ENCODE measurements at places on chromosomes 13 and 19.
A peak's percentile ranks its signal among the peaks of the same experiment; 100 is the strongest.

- peak; percentile 93 for DNase-seq
These were observed 16.4 kb downstream of the SULT2B1 start for GRCh38 chr19:48568345-48568886.

- no peak for DNase-seq
These were observed 16.1 kb upstream of the TTYH1 start for GRCh38 chr19:54399189-54399588.

DNA sequence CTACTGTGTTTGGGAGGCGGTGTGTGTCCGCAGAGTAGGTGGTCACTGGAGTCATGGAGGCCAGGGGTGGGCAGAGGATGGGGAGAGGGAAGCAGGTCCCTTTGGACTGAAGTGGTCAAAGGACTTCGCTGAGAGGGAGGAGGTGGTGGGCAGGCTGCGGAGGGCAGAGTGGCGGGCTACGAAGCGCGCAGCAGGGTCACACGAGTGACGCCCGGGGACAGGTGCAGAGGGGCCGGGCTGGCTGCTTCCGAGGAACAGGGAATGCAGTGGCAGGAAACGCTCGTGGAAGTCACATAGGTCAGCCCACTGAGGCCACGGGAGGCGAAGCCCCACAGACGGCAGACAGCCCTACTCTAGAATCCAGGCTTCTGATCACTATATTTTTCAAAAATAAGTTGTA is 111.5 kb downstream of the URI1 start:
- no peak for DNase-seq

DNA sequence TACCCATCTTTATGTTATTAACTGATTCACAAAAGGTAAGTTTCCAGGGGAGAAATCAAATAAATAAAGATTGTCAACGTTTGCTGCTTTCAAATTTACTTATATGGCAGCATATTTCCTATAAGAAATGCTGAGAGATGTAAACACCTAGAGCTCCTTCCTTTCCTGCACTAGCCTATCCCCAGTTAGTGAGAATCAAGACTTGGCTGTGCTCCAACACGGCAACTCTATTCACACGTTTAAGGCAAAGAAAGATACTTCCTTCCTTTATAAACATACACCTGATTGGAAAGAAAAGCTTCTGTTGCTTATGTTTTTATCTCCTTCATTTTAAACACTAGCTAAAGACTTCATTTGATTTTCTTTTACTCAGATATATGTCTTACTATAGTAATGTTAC is 107.0 kb downstream of the PCDH9 start:
- DNase-seq, result no peak

DNA sequence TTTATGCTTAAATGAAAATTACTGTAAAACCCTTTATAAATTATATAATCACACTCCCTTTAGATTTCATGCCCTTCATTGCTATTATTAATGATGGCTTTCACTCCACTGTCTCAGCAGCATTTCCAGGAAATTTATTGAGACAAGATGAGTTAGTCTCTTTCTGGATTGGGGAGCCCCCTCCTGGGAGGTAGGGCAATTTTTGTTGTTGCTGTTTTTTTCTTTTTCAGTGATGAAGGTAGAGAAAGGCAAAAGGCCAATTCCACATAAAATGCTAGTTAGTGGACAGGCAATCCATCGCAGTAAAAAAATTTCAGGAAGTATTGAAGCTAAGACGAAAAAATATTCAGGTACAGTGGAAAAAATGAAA is 80.2 kb downstream of the TEX26 start:
- DNase-seq, result no peak

DNA sequence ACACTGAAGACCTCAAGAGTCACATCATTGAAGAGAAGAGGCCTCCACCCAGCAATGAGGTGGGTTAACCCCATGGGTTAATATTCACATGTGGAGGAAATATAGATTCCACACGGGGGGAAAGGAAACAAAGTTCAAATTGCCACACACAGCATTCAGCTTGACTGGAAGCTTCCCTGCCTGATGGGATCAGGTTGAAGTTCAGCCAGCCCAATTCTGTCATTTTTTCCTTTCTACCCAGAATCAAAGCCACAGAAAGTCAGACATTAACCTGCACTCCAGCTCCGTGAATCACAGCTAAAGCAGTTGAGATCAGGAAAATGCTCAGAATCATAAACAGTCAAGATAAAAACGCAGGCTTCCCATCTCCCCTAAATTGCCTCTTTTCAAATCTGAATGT is 208.7 kb upstream of the OBI1 start:
- DNase-seq, result no peak

DNA sequence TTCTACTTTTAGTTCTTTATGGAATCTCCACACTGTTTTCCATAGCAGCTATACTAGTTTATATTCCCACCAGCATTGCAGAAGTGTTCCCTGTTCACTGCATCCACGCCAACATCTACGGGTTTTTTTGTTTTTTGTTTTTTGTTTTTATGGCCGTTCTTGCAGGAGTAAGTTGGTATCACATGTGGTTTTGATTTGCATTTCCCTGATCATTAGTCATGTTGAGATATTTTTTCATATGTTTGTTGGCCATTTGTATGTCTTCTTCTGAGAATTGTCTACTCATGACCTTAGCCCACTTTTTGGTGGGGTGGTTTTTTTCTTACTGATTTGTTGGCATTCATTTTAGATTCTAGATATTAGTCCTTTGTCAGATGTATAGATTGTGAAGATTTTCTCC is 89.7 kb downstream of the FRY start:
- DNase-seq, result no peak

DNA sequence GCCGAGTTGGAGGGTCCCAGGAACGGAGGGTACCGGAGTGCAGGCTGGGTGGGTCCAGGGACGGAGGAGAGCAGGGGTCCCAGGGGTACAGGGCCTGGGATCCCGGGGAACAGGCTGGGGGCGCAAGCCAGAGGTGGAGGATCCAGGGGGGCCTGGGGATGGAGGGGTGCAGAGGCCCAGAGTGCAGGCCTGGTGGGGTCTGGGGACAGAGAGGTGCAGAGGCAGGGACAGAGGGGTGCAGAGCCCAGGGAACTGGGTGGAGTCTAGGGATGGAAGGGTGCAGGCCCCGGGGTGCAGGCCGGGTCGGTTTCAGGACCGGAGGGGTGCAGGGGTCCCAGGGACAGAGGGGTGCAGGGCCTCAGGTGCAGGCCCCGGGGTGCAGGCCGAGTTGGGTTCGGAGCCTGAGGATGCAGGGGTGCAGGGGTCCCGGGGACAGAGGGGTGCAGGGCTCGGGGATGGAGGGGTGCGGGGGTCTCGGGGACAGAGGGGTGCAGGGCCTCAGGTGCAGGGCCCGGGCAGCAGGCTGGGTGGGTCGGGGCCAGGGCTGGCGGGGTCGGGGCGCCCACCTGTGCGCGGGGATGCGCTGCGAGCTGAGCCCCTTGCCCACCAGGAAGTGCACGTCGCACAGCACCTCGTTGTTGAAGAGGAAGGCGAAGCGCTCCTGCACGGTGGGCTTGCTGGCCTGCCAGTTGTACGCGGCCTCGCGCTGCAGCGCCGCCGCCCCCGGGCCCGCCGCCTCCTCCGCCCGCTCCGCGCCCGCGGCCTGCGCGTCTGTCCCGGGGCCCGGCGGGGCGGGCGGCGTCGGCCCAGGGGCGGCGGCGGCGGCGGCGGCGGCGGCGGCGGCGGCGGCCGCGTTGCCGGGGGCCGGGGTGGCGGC is 545 bp downstream of the BTBD2 start:
- DNase-seq, result no peak

DNA sequence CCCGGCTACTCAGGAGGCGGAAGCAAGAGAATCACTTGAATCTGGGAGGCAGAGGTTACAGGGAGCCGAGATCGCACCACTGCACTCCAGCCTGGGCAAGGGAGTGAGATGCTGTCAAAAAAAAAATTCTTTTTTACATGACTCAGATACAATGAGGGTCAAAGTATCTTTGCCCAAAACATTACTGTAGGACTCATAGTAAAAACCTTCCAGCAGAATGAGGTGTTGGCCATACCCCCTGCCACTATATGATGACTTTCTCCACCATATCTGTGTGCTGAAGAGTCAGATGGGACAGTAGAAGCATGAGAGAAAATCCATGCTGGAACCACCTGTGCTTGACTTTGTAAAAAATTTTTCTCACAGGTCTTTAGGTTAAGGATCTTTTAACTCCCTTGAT is 86.7 kb downstream of the COL4A2 start:
- no peak for DNase-seq

GRCh38 chr19:12953138-12953798 is 3.8 kb downstream of the GADD45GIP1 start:
- no peak for DNase-seq

DNA sequence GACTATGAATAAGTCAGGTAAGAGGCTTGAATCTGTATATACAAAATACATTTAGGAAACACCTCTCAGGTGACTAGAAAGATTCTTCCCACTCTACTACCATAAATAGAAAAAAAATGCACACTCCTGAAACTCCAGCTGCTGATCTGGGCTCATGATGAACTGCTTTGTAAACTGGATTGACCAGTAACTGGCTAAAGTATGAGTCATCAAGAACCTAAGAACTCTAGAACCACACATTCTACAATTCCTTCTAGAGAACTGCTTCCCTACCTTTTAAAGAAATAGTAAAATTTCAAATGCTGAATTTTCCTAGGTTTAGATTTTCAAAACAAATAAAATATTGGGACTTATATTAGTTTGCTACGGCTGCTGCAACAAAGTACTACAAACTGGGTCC is 55.2 kb downstream of the ELF1 start:
- DNase-seq, result no peak

DNA sequence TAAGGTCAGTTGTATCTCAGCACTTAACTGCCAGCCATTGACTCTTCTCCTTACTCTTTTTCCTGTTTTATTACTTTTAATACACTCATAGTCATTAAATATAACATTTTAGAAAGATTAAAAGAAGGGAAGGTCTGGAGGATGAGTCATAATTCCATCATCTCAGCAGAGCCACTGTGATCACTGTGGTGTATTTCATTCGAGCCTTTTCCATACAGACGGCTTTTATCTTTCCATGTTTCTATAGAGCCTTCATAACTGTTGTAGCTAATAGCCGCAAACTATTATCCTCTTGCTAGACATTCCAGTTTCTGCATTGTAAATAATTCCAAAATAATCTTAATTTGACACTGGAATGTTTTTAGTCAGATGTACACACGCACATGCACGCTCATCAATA is 4.7 kb upstream of the FLT1 start:
- no peak for DNase-seq

GRCh38 chr13:33322543-33322809 is 36.9 kb upstream of the STARD13 start:
- DNase-seq, result no peak

All from RWPE2 (cell line).